ENCODE measurements at places on chromosomes 11 and 22.

DNA sequence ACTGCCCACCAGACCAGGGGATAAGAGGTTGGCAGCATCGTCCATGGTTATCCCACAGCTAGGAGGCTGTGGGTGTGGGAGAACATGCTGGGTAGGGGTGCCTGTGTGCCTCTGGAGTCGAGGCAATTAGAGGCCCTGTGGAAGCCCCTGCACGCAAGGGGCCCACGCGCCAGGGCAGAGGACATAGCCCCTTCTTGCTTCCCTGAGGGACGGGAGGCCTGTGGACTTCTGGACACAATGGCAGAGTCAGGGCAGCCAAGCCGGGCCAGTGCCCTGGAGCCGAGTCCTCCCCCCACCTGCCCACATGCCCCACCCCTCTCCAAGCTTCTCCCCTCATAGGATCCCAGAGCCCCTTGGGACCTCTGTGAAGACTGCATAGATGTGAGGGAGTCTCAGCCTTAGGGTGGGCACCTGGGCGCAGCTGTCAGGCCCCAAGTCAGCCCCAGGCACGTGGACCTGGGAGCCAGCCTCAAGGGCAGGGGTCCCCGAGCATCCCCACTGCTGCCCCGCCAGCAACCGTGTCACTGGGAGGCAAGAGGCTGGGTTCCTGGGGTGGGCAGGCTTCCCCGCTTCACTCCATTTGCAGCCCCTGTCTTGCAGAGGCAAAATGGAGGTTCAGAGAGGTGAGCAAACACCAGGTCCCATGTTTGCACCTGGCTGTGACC, 52.4 kb downstream of the CDKN1C start:
- DNase-seq, result no peak

GRCh38 chr22:45008186-45008681, 1.6 kb downstream of the PHF21B start:
- DNase-seq, result peak; percentile 24

DNA sequence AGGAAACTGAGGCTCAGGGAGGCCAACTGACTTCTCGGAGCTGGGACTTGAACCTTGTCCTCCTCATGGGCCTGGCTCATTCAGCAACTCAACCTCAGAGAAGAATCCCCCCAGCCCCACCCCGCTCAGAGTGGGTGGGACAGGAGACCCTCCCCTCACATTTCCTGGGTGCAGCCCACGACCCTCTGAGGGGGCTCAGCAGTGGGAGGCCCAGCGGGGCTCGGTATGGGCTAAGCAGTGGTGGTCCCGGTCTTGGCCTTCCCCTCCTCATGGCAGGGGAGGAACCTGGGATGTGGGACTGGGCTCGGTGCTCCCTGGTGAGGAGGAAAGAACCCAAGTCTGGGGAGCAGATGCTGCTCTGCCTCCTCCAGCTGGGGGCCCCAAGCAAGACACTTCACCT, 14.2 kb upstream of the CABP7 start:
- DNase-seq, result no peak

DNA sequence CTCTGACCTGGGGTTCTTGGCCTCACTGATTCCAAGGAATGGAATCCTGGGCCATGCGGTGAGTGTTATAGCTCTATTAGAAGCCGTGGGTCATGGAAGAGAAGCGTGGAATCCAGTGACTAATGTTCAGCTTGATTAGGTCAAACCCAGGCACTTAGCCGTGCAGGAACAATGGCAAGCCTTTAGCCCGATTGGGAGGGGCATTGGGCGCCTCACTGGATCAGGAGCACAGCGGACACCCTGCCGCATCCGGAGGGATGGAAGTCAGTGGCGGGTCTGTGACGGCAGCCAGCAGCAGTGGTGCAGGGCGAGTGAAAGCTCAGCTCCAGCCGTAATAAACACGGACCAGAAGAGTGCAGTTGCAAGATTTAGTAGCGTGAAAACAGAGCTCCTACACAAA, 20.5 kb upstream of the SLC17A6 start:
- DNase-seq, result no peak

GRCh38 chr22:32103658-32104315, 55.3 kb downstream of the C22orf42 start:
- no peak for DNase-seq

Data from activated CD4-positive, alpha-beta T cell treated with anti-CD3 and anti-CD28 coated beads for 48 hours (primary cell).